ENCODE measurements at places on chromosomes 5 and 9.

DNA sequence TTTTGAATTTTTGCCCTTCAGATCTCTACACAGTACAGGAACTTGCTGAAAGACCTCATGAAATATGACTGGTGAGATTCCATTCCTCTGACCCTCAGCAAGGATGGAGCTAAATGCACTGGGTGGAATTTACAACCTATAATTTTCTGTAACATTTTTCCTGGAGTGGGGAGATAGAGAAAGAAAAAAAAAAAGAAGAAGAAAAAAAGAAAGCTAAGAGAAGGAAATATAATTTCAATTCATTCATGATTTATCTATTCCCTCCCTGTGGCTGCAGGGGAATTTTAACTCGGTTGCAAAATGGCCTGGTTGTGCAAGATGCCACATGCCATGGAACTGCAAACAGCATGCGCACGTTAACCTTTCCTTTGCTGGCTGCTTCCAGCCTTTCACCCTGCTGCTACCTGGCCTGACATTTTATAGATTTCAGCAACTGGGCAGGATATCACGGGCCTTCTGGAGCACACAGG, 155.4 kb downstream of the FSTL4 start:
- DNase-seq = no peak

DNA sequence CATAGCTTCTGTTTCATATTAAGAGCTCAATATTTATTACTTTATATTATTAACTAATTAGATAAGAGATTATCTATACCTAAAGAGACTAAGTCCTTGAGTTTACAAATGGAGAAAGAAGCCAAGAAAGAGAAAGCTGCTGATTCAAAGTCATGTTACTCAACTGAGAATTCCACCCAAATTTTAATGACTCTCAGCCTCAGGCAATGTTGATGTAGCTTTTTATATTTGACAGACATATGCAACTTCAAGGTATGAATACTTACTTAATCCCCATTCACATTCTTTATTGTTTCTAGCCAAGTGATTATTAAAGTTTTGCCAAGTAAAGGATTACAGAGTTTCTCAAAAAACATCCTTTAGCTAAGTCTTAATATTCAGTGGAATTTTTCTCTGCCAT, 527.5 kb upstream of the NMUR2 start:
- DNase-seq = no peak

DNA sequence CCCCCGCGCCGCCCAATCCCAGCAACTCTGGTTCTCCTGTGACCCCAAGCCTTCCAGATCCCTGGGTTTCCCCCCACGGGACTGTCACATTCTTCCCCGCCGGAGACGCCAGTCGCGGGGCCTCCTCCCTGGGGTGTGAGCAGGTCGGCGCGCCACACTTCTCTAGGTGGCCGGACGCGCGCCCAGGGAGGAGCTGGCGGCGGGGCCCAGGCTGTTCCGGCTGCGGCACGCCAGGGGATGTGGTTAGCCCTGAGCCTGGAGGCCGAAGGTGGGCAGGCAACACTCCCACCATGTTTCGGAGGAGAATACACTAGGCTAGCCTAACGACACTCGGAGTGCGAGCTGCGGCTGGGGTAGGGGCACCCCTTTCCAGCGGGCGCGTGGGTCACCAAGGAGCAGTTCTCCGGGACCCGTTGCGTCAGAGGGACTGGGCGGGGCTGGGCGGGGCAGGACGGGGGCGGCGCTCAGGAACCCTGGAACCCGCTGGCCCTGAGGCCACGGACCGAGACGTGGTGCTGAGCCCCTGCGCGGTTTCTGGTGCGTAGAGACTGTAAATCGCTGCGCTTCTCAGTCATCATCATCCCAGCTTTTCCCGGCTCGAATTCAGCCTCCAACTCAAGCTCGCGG, at the start of gene SLC27A6:
Gene SLC27A6 (plus strand): TSS at position 478 of the 627 bp plus-strand sequence. CDS start 650 bp downstream, outside the sequence.
- no peak for DNase-seq

DNA sequence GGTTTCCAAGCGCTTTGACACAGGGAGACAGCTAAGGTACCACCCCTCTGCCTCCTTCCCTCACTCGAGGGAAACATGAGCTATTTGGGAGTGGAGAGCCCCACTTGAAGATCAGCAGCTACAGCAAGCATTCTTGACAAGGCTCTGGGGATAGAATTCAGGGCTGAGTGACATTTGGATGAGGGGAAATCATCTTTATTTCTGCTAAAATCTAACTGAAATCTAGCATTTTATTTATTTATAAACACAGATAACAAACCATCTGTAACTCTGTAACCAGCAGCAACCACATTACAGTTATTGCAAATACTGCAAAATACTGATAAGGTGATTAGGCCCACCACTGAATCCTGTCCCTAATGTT, 22.4 kb downstream of the RNF130 start:
- DNase-seq = no peak

GRCh38 chr9:93138171-93138764, 4.2 kb upstream of the NINJ1 start:
- no peak for DNase-seq

GRCh38 chr9:90825586-90825985, 24.0 kb downstream of the SYK start:
- DNase-seq = no peak

GRCh38 chr9:112377684-112378327, 2.1 kb upstream of the HSDL2 start:
- DNase-seq = no peak

- DNase-seq = no peak
These were observed 39.9 kb upstream of the AKNA start for GRCh38 chr9:114427644-114428043.

DNA sequence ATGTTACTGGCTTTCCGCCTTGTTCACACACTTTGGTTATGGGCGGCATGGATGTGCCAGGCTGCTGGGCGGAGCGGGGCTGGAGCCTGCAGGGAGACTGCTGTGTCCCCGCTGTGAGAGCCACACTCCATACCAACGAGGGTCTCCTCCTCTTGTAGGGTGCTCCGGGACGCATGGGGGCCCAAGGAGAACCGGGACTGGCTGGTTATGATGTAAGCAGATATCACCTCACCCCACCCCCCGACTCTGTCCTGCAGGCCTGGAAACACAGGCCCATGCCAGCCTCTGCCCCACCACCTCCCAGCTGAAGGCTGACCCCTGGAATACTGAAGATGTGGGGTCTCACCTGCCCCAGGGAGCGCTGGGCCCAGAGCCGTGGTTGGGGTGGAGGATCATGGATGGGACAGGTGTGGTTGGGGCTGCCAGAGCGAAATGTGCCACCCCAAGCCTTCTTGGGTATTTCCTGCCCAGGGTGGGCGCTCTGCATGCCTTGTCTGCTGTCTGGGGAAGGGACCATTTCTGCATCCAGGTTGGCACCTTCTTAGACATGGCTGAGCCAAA, 39.3 kb upstream of the ORM1 start:
- no peak for DNase-seq

GRCh38 chr9:105496826-105497225, 49.0 kb downstream of the FSD1L start:
- no peak for DNase-seq

GRCh38 chr5:171549274-171549673, 129.8 kb downstream of the FGF18 start:
- DNase-seq = no peak

Data from hippocampal formation (tissue), 2 donors.